Upper lobe of left lung (tissue), 6 donors: ENCODE measurements at places on chromosomes 5 and 9. TPM values are rescaled to one million over a fixed set of nuclear protein-coding genes. Genes with fewer than 3 reads are reported as not detected.

DNA sequence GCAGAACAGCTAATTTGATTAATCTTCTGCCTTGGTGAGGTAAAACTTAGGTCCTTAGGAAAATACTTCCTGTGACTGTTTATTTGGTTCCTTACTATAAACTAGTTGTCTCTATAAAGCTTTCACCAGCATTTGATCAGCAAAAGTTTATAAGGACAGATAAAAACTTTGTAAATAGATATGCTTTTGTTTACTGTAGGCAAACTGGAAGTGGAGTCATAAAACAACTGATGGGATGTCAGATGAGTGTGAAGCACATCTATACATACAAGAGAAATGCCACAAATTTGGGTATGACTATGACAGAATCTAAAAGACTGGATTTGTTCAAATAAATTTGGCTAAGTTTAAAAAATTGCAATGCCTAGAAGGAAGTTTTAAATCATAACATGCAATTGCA is 5.5 kb downstream of the PTGER4 start:
- H3K27ac ChIP-seq, result no peak overlapping the region
- no peaks in the 10 kb centered on the region for H3K36me3 ChIP-seq
- no peak for DNase-seq
- H3K4me1 ChIP-seq, result peaks cover 51% of the 10 kb centered on the region

The CA9 gene
- not detected for total RNA-seq

- peaks cover 10% of the 10 kb centered on the region for H3K36me3 ChIP-seq
- peak overlapping the region; percentile 70 for H3K4me3 ChIP-seq
- peaks cover 27% of the 10 kb centered on the region for H3K4me1 ChIP-seq
- peak overlapping the region; percentile 67 for H3K27ac ChIP-seq
- peak; percentile 51 for DNase-seq
- H3K27me3 ChIP-seq, result no peaks in the 10 kb centered on the region
Observed at GRCh38 chr9:128159522-128159783, 612 bp upstream of the BBLN start.

DNA sequence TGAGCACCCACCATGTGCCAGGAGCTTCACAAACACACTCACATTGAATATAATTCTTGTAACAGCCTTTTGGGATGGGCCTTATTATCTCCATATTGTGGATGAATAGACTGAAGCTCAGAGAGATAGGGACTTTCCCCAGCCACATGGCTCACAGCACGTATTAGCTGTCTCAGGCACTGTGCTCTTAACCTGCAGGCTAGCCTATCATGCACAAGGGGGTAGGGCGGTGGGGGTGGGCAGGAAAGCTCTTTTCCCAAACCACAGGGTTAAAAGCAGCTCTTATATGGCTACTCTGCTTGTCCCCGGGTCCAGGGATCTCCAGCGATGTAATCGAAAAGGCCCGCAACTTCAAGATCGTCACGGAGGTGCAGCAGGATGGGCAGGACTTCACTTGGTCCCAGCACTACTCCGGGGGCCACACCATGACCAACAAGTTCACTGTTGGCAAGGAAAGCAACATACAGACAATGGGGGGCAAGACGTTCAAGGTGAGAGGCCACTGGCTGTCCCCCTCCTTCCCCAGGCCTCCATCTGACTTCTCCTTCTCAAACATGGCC is 2.6 kb downstream of the FABP6 start:
- no peaks in the 10 kb centered on the region for H3K27me3 ChIP-seq
- DNase-seq, result no peak
- peaks cover 8% of the 10 kb centered on the region for H3K4me1 ChIP-seq
- H3K27ac ChIP-seq, result no peak overlapping the region
- H3K4me3 ChIP-seq, result no peak overlapping the region

DNA sequence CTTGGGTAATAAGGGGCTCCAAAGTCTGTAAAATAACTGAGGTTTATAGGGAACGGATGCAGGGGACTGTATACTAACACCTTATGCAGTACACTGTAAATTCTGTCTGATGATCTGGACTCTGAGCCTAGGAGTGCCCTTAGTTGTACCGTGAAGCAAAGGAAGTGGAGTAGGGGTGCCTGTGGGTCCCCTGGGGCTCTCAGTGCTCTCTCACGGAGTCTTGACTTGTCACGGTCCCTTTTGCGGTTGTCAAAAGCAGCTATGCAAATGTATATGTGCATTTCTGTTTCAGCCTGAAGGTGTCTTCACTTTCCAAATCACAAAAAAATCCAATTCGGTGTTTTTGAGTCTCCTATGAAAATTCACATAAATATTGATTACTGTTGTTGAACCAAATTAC is 17.8 kb downstream of the DMRT1 start:
- H3K27ac ChIP-seq, result no peak overlapping the region
- DNase-seq, result no peak
- H3K36me3 ChIP-seq, result no peaks in the 10 kb centered on the region
- H3K4me3 ChIP-seq, result no peak overlapping the region
- H3K27me3 ChIP-seq, result no peaks in the 10 kb centered on the region

DNA sequence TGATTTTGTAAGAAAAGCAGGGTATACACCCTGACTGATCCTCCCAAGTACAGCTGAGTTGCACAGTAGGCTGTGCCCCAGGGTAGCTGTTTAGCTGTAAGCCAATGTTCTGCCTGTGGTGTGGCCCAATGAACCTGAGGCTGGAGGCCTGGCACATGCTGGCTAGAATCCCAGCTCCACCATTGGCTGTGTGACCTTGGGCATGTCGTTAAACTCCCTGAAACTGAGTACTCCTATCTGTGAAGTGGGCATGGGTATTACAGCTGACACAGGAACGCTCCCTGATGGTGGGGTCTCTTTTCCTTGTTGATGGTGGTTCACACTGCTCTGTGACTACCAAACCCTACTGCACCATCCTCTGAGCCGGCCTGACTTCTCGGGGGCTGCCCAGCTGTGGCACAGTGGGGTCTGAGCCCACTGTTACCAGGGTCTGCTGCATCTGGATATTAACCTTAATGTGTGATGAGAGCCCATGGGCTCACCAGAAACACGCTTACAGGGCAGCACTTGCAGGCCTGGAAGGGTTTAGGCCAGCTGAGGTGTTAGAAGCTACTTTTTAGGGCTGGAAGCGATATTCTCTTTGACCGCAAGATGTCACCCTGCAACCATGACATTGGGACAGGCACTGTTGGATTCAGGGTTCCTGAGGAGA is 7.0 kb upstream of the GADD45G start:
- H3K27me3 ChIP-seq, result no peaks in the 10 kb centered on the region
- no peak for DNase-seq
- H3K4me1 ChIP-seq, result no peaks in the 10 kb centered on the region
- H3K36me3 ChIP-seq, result no peaks in the 10 kb centered on the region
- no peak overlapping the region for H3K27ac ChIP-seq
- no peak overlapping the region for H3K4me3 ChIP-seq

The AP3B1 gene
- 31.1 TPM for total RNA-seq

- no peaks in the 10 kb centered on the region for H3K4me1 ChIP-seq
- H3K27ac ChIP-seq, result no peak overlapping the region
- H3K27me3 ChIP-seq, result no peaks in the 10 kb centered on the region
- H3K36me3 ChIP-seq, result no peaks in the 10 kb centered on the region
Observed at GRCh38 chr5:2383698-2384065, 367.8 kb downstream of the IRX2 start.

DNA sequence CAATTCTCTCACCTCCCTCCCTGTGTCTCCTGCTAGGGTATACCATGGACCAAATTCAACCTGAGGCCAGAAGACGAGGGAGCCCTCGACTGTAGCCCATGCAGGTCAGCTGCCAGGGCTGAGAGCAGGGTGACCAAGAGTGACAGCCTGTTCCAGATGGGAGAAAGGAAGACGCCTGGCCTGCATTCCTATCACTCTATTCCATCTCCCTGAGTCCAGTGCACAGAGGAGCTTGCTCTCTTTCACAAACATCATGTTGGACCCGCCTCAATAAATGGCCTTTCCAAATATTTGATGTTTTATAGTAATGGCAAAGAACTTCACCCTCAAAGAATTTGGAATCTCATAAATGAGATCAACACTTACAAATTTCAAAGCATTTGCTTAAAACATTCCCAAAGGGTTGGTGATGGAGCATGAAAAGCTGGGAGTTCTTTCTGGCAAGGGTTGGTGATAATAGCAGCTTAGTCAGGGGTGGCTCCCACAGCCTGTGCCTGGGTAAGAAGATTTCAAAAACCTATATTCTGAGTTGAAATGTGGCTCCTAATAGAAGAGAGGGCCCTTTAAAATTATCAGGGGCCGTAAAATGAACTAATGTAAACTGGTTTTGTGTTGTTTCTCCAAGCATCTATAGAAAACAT is 393.1 kb downstream of the EFNA5 start:
- H3K4me1 ChIP-seq, result no peaks in the 10 kb centered on the region
- H3K27me3 ChIP-seq, result no peaks in the 10 kb centered on the region
- H3K4me3 ChIP-seq, result no peak overlapping the region
- no peak for DNase-seq
- no peak overlapping the region for H3K27ac ChIP-seq

- peaks cover 15% of the 10 kb centered on the region for H3K4me1 ChIP-seq
- no peaks in the 10 kb centered on the region for H3K27me3 ChIP-seq
- no peaks in the 10 kb centered on the region for H3K36me3 ChIP-seq
- H3K27ac ChIP-seq, result peak overlapping the region; percentile 14
- peak; percentile 23 for DNase-seq
Observed at GRCh38 chr5:53167836-53168235, 58.3 kb upstream of the MOCS2 start.

The TAS2R1 gene
- not detected for total RNA-seq

- no peaks in the 10 kb centered on the region for H3K36me3 ChIP-seq
- no peaks in the 10 kb centered on the region for H3K27me3 ChIP-seq
- H3K27ac ChIP-seq, result peak overlapping the region; percentile 42
- no peak for DNase-seq
- H3K4me3 ChIP-seq, result no peak overlapping the region
Observed at GRCh38 chr5:142316051-142316450, 8.8 kb downstream of the SPRY4 start.

The PCDHGA5 gene
- total RNA-seq, result 1.2 TPM

The KIF4B gene
- 0.09 TPM for total RNA-seq

The SLCO6A1 gene
- total RNA-seq, result not detected

The CDH9 gene
- not detected for total RNA-seq

- no peaks in the 10 kb centered on the region for H3K36me3 ChIP-seq
- no peak overlapping the region for H3K4me3 ChIP-seq
- no peaks in the 10 kb centered on the region for H3K27me3 ChIP-seq
- H3K27ac ChIP-seq, result no peak overlapping the region
- H3K4me1 ChIP-seq, result no peaks in the 10 kb centered on the region
Observed at GRCh38 chr9:2889023-2889422, 45.1 kb upstream of the PUM3 start.

DNA sequence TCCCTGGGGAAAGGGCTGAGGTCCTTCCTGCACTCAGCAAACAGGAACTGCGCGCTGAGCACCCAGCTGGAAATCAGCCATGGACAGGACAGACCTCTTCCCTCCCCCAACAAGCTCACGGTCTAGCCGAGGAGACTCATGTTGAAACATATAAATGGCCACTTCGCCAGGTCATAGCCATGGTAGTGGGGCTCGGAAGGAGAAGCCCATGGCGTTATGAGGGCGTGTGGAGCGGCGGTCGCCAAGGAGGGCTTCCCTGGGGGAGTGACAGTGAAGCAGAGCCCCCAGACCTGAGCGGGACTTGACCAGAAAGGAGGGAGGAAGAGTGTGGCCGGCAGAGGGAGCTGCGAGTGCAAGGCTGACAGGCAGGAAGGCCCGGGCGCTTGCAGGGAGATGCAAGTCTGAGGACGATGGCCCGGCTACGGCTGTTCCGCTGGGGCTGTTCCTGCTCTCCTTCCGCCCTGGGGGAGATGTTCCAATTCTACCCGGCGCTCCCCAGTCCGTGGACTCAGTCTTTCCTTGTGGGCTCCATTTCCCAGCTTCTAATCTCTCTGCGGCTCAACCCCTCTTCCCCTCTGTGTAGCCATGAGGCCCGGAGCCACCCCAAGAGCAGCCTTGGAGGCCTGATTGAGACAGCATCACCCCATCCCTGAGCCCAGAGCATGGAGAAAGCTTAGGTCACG is 43.9 kb upstream of the PRRC2B start:
- H3K4me1 ChIP-seq, result peaks cover 11% of the 10 kb centered on the region
- no peak overlapping the region for H3K4me3 ChIP-seq
- DNase-seq, result peak; percentile 93
- H3K27me3 ChIP-seq, result no peaks in the 10 kb centered on the region

GRCh38 chr9:108234811-108235210 is 621.0 kb downstream of the ACTL7B start:
- H3K4me1 ChIP-seq, result no peaks in the 10 kb centered on the region
- no peaks in the 10 kb centered on the region for H3K36me3 ChIP-seq
- no peaks in the 10 kb centered on the region for H3K27me3 ChIP-seq
- no peak overlapping the region for H3K4me3 ChIP-seq

- no peak overlapping the region for H3K4me3 ChIP-seq
- DNase-seq, result no peak
- no peaks in the 10 kb centered on the region for H3K36me3 ChIP-seq
- H3K27me3 ChIP-seq, result no peaks in the 10 kb centered on the region
- no peak overlapping the region for H3K27ac ChIP-seq
Observed at GRCh38 chr9:81146684-81147337, 542.5 kb downstream of the TLE1 start.

DNA sequence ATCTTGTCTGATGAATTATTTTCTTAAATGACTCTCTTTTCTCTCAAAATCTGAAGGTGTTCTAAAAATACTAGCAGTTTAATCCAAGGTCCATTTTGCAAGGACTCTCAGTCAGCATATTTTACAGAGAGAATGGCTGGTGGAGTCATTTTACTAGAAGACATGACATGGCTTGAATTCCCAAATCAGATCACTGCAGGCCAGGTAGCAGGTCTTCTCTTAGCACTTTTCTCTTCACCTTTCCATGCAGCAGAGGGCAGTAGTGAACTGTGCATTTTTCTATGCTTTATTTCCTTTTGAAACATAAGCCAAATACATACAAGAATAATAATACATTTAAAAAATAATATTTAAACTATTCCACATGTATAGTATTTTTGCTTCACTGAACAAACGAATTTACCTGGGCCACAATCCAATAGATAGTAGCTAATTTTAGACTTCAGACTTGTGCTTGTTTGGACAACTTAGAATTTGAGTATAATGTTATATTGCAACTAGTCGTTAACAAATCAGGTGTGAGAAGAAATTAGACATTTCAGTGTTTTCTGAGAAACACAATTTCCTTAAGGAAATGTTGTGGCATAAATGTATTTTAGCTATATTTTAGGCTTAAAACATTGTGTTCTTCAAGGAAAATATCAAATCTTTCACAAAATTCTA is 289.4 kb upstream of the DAB2 start:
- DNase-seq, result no peak
- H3K4me1 ChIP-seq, result no peaks in the 10 kb centered on the region
- no peak overlapping the region for H3K27ac ChIP-seq
